ENCODE measurements at places on chromosomes 3 and 15. TPM values are rescaled to one million over a fixed set of nuclear protein-coding genes. Genes with fewer than 3 reads are reported as not detected.

GRCh38 chr3:9883706-9884554 is 3.9 kb upstream of the CIDEC start:
- peak overlapping the region; percentile 50 for H3K27ac ChIP-seq
- H3K27me3 ChIP-seq, result no peaks in the 10 kb centered on the region
- no peak for DNase-seq
- peaks cover 3% of the 10 kb centered on the region for H3K4me1 ChIP-seq
- H3K36me3 ChIP-seq, result no peaks in the 10 kb centered on the region

SAMD7 gene
- total RNA-seq, result not detected

RASGRP1 gene
- total RNA-seq, result 0.40 TPM

HERC2 gene
- 64.9 TPM for total RNA-seq

GRCh38 chr3:41304593-41304992 is 105.3 kb downstream of the CTNNB1 start:
- H3K36me3 ChIP-seq, result no peaks in the 10 kb centered on the region
- H3K4me3 ChIP-seq, result no peak overlapping the region
- H3K27ac ChIP-seq, result no peak overlapping the region
- H3K27me3 ChIP-seq, result no peaks in the 10 kb centered on the region
- no peak for DNase-seq

DNA sequence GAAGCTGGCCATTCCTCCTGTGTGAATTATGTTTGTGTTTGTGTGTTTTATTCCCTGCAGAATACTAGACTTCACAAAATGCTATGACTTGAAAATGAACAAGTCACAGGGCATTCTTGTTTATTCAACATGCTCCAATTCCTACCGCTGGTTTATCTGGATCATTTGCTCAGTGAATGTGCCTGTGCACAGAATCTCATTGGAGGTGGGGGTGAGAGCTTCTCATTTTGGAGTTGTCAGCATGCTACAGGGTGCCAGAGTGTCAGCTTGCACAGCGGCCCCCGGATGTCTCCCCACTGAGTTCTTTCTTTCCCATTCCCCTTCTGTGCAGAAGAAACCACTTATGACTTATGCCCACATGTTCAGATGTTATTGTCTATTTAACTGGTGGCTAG is 428.7 kb downstream of the ROBO2 start:
- DNase-seq, result no peak
- no peaks in the 10 kb centered on the region for H3K4me1 ChIP-seq
- no peak overlapping the region for H3K4me3 ChIP-seq
- H3K27ac ChIP-seq, result no peak overlapping the region

DNA sequence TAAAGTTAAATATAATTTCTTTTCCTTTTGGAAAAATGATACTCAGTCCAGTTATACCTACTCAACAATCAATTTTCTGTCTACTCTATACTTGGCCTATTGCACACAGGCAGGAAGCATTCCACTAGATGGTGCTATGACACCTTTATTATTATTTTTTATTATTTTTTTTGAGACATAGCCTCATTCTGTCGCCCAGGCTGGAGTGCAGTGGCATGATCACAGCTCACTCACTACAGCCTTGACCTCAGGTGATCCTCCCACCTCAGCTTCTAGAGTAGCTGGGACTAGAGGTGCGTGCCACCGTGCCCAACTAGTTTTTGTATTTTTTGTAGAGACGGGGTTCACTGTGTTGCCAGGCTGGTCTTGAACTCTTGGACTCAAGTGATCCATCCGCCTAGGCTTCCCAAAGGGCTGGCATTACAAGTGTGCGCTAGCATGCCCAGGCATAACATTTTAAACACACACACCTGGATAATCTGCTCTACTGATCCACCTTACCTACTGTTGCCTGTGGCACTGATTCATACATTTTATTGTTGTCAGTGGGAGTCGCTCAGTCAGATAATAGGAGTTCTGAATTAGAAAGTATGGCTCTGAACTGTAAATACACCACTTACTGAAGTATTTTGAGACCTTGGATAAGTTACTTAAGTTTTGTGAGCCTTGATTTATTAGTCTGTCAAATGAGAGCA is 56.2 kb downstream of the EIF3J start:
- no peak for DNase-seq
- H3K27me3 ChIP-seq, result no peaks in the 10 kb centered on the region
- no peak overlapping the region for H3K27ac ChIP-seq
- peaks cover 81% of the 10 kb centered on the region for H3K36me3 ChIP-seq

DNA sequence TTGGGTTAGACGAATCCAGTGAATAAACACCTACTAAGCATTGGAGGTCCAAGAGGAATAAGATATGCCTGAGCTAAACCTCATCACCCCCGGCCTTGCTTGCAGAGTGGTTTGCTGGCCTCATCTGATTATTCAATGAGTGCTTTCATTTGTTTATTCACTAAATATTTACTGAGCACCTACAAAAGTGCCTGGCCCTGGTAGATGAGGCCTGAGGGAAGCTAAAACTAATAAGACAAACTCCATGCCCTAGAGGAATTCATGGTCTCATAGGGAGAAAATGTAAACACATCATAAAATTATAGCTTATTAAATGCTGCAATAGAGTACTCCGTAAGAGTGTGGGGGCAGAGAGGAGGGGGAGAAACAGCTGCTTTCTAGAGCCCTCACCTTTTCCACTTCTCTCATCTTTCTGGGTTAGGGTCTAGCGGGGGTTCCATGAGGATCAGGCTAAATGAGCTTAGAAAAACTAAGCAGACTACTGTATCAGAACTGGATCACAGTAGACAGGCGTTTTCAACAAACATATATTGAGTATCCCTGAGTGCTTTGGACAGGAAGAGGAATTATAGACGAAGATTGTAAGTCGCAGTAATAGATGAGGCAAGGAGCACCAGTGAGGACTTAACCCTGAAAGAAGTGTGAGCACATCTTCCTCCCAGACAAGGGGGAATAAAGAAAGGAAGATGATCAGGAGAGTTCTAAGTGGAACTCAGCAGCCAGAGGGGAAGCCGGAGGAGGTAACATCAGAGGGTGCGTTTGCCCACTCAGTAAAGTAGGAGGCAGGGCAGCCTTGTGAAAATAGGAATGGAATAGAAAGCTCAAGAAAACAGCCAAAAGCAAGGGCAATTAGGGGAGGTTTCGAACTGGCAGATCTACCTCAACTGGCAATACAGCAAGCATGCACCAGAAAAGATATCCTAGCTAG is 31.5 kb upstream of the LAMP3 start:
- H3K27ac ChIP-seq, result no peak overlapping the region
- no peaks in the 10 kb centered on the region for H3K4me1 ChIP-seq
- H3K27me3 ChIP-seq, result no peaks in the 10 kb centered on the region
- DNase-seq, result no peak
- no peak overlapping the region for H3K4me3 ChIP-seq
- H3K36me3 ChIP-seq, result no peaks in the 10 kb centered on the region

DNA sequence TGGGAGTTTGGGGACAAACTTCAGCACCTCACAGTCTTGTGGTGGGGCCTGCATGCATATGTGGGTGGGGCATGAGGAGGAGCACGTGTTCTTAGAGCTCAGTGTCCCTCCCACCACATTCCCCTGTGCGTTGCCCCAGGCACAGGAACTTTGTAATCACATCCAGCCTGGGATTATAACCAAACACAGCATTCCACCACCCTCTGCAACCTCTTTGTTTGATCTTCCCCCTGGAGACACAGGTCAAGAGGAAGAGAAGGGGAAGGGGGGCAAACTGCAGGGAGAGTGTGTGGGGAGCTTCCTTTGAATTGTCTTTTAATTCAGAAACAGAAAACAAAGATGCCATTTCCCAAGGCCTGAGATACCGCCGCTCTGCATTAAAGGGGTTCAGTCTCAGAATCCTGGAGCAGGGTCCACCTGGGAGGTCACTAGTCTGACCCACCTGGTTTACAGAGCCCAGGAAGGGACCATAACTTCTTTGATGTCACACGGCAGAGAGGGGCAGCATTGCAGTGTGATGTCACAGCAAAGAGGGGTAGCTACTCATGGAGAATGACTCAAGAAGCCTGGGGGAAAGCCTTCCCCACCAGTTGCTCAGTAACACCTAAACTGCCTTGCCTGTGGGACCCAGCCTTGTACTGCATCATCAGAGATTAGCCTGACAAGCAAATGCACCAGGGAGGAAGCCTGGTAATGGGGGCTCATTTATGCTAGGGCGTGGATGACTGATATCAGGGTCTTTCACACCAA is 106.3 kb upstream of the RNU6-1 start:
- no peaks in the 10 kb centered on the region for H3K36me3 ChIP-seq
- no peak overlapping the region for H3K4me3 ChIP-seq
- peaks cover 9% of the 10 kb centered on the region for H3K4me1 ChIP-seq

GRCh38 chr3:97763586-97764406 is 762 bp upstream of the ARL6 start:
- H3K36me3 ChIP-seq, result no peaks in the 10 kb centered on the region
- peak overlapping the region; percentile 78 for H3K4me3 ChIP-seq
- H3K4me1 ChIP-seq, result peaks cover 11% of the 10 kb centered on the region
- H3K27ac ChIP-seq, result peak overlapping the region; percentile 75

CFAP100 gene
- not detected for total RNA-seq

- no peak for DNase-seq
- H3K27ac ChIP-seq, result no peak overlapping the region
- H3K4me1 ChIP-seq, result no peaks in the 10 kb centered on the region
- H3K36me3 ChIP-seq, result no peaks in the 10 kb centered on the region
- H3K4me3 ChIP-seq, result no peak overlapping the region
Observed at GRCh38 chr15:42911058-42911592, 9.5 kb downstream of the TTBK2 start.

ESYT3 gene
- 0.60 TPM for total RNA-seq

GRCh38 chr3:35965908-35966307 is 326.6 kb downstream of the ARPP21 start:
- no peaks in the 10 kb centered on the region for H3K27me3 ChIP-seq
- DNase-seq, result no peak
- H3K4me3 ChIP-seq, result no peak overlapping the region

DNA sequence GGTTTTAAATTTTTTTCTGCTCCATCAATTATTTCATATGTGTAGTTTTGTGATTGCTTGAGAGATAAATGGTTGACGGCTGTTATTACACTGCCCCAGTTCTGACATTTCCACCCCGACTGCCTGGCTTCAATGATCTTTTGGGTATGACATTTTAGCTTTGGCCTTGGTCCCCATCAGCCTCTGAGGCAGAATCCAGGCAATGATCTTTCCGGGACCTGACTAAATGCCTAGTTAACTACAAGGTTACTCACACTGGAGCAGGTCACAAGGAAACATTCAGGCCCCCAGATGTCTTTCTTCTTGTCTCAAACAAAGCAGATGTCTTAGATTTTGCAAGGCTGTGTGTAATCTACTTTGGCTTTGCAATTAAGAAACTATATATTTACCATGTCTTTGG is 61.1 kb upstream of the TMCO5A start:
- peaks cover 3% of the 10 kb centered on the region for H3K27me3 ChIP-seq
- no peak overlapping the region for H3K27ac ChIP-seq
- DNase-seq, result no peak
- H3K4me3 ChIP-seq, result no peak overlapping the region
- H3K4me1 ChIP-seq, result no peaks in the 10 kb centered on the region
- no peaks in the 10 kb centered on the region for H3K36me3 ChIP-seq

- no peaks in the 10 kb centered on the region for H3K27me3 ChIP-seq
- no peak overlapping the region for H3K4me3 ChIP-seq
- no peak for DNase-seq
Observed at GRCh38 chr15:68075764-68076385, 21.8 kb downstream of the PIAS1 start.

DNA sequence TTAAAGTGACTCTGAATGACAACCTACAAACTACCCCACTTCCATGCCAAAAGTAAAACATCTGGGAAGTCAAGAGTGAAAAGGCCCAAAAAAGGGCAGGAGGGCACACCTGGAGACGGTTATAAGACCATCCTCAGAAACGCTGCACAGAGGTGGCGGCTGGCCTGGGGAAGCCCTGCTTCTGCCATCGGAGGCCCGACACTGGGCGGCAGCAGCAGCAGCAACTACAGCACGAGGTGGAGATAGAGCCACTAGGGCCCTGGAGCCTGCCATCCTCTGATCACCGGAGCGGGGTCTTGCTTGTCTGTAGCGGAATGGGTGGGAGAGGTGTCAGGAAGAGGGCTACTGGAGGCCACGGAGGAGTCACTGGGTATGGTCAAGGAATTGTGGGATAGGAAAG is 283.3 kb downstream of the ADAMTS17 start:
- no peaks in the 10 kb centered on the region for H3K27me3 ChIP-seq
- no peak for DNase-seq
- H3K27ac ChIP-seq, result no peak overlapping the region
- H3K4me3 ChIP-seq, result no peak overlapping the region

ST3GAL6 gene
- 2.5 TPM for total RNA-seq

GRCh38 chr3:121942116-121942786 is 48.0 kb downstream of the SLC15A2 start:
- H3K27me3 ChIP-seq, result no peaks in the 10 kb centered on the region
- DNase-seq, result peak; percentile 57
- peak overlapping the region; percentile 49 for H3K27ac ChIP-seq
- H3K4me3 ChIP-seq, result no peak overlapping the region
- peaks cover 15% of the 10 kb centered on the region for H3K4me1 ChIP-seq

GADL1 gene
- not detected for total RNA-seq

DNA sequence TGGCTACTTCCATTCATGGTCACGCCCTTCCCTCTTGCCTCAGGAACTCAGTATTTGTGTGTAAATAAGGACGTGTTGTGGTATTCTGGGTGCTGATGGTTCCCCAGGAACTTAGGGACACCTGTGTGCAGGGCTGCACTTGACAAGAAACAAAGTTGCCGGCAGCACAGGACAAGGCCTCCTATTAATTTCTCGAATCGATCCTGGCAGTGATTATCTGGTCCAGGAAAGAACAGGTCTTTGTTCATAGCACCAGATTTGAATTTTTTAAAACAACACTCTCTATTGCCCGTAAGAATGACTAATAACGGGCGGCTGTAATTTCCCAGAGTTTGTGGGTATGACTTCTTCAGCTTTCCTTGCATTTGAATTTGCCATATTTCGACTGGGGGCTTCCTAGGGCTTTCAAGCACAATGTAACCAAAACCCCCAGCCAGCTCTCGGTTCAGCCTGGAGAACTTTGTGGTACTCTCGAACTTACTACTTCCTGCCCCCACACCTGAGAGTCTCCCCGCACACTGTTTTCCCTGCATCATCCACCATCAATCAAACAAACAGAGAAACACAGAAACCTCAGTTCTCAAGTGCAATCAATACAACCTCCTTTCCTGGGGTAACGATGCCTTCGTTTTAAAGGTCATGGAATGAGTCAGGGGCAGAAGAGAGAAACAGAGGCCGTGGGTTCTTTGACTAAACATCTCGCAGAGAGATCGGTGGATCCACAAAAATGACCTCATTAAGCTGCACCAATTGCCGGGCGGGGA is 241.7 kb upstream of the ICE2 start:
- H3K4me3 ChIP-seq, result no peak overlapping the region
- no peaks in the 10 kb centered on the region for H3K36me3 ChIP-seq
- no peaks in the 10 kb centered on the region for H3K4me1 ChIP-seq
- no peak overlapping the region for H3K27ac ChIP-seq

DNA sequence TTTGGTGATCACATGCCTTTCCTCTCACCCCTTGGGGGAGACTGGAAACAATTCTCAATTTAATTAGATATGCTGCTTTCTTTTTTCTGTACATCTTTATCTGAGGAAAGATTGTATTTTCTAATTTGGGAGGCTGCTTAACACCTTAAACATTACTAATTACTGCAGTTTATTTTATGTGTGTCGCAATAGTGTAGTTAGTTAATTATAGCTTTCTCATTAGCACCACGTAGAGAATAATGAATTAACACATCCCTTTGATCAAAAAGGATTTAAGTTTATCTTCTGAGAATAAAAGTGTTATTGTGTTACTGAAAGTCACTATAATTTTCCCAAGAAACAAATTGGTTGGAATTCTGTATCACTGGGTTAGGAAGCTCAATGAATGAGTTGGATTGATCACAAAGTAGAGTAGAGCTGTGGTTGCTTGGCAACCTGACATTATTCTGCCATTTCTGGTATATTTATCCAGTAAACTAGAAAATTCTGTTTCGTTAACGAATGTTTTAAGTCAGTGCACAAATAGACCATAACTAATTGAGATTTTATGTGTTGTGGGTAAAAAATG is 4.3 kb downstream of the CHL1 start:
- H3K27ac ChIP-seq, result no peak overlapping the region
- no peak overlapping the region for H3K4me3 ChIP-seq
- peaks cover 31% of the 10 kb centered on the region for H3K27me3 ChIP-seq
- peaks cover 13% of the 10 kb centered on the region for H3K4me1 ChIP-seq
- H3K36me3 ChIP-seq, result no peaks in the 10 kb centered on the region

All from transverse colon (tissue), 4 donors.